ENCODE measurements at places on chromosomes 3 and 15. TPM values are rescaled to one million over a fixed set of nuclear protein-coding genes. Genes with fewer than 3 reads are reported as not detected.

ATP10A gene
- polyA plus RNA-seq: not detected

IREB2 gene
- 12.2 TPM for polyA plus RNA-seq

ANKRD63 gene
- polyA plus RNA-seq: not detected

RLBP1 gene
- polyA plus RNA-seq: 0.23 TPM

C2CD4B gene
- not detected for polyA plus RNA-seq

TGM5 gene
- not detected for polyA plus RNA-seq

PIGZ gene
- 1.0 TPM for polyA plus RNA-seq

CGNL1 gene
- 0.02 TPM for polyA plus RNA-seq

SLC6A1 gene
- polyA plus RNA-seq: not detected

C3orf20 gene
- not detected for polyA plus RNA-seq

KCNMB3 gene
- 0.67 TPM for polyA plus RNA-seq

C3orf33 gene
- 1.3 TPM for polyA plus RNA-seq

- DNase-seq: peak; percentile 83
These were observed 10.9 kb downstream of the SEMA7A start for GRCh38 chr15:74422652-74423430.

DNA sequence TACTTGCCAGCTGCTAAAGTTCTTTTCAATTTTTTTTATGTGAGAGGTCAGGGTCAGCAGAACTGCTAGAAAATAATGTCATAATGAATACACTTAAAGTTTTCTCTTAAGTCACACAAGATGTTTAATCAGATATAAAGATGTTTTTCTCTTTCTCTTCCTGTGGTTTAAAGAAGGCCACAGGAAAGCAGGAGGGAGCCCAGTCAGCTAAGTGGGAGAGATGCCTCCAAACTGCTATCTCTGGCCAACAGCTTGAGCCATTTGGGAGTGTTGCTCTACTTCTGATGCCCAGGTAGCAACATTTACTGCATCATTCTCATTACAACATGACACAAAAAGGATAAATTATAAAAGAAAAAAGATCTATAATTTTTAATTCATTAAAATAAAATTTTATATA, 45.7 kb upstream of the NLGN1 start:
- DNase-seq: no peak

- DNase-seq: no peak
These were observed 279.3 kb upstream of the RASGRP1 start for GRCh38 chr15:38843736-38844590.

- no peak for DNase-seq
These were observed 15.1 kb upstream of the TIPARP start for GRCh38 chr3:156659260-156659659.

DNA sequence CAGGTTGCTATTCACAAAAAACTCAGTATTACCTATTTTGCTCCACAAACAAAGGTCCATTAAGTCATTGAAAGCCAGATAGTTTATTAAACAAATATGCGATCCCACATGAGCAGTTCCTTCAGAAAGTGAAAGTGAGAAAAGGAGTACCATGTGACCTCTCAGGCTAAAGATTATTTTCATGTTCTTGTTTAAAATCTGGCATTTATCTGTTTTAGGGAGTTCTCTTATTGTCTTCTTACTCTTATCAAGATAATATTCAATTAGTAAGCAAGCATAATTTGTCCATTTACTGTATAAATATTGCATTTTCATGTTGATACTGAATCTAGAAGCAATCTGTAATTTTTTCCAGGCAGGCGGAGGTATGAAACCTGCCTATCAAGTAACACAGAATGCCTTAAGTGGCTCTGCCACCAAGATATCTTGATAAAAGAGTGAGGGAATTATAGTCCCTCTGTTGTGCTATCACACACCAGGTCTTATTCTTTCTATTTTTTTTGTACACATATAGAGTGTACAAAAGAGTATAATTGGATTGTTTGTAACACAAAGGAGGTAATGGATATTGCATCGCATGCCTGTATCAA, 20.1 kb upstream of the PLSCR5 start:
- DNase-seq: no peak

GRCh38 chr15:92322566-92323355, 70.9 kb upstream of the ST8SIA2 start:
- no peak for DNase-seq

- DNase-seq: no peak
These were observed 6.4 kb downstream of the PLEKHO2 start for GRCh38 chr15:64847876-64848716.

DNA sequence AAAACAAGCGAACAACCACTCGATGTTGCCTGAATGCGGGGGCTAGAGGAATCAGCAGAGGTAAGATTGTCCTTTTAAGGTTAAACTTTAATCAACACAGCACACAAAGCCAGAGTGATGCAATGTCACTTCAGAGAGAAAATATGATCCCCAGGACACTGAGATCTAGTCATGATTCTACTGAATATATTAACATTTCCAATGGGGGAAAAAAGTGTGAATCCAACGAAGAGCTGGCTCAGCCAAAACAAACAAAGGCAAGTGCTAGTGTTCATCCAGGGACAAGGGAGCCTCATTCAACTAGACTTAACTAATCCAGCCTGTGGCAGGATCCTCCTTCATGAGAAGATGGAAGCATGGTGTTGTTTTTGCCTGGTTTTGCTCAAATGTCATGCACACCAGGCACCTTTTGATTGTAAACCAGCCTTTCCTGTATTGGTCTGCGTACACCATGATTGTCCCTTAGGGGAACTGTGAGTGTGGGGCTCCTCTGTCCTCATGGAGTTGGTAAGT, 35.8 kb downstream of the SCG5 start:
- DNase-seq: no peak

GRCh38 chr15:70917955-70918354, 25.3 kb downstream of the LRRC49 start:
- DNase-seq: no peak

GRCh38 chr3:53834429-53835095, 11.7 kb downstream of the CHDH start:
- no peak for DNase-seq

DNA sequence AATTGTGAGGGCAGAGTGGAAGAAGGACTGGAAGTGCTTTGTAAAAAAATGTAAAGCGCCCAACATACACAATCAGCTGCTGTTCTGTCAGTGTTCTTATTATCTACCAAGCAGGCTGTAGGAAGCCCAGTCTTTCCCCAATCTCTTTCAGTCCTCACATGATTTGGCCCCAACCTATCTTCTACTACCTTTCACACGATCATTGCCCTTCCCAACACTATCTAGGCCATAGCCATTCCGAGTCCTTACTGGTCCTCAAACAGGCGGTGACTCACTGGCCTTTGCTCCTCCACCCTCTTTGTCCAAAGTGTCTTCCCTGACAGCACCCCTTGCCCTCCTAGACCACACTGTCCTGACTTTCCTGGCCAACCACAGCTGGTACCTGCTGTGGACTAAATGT, 861 bp upstream of the RFT1 start:
- no peak for DNase-seq

DNA sequence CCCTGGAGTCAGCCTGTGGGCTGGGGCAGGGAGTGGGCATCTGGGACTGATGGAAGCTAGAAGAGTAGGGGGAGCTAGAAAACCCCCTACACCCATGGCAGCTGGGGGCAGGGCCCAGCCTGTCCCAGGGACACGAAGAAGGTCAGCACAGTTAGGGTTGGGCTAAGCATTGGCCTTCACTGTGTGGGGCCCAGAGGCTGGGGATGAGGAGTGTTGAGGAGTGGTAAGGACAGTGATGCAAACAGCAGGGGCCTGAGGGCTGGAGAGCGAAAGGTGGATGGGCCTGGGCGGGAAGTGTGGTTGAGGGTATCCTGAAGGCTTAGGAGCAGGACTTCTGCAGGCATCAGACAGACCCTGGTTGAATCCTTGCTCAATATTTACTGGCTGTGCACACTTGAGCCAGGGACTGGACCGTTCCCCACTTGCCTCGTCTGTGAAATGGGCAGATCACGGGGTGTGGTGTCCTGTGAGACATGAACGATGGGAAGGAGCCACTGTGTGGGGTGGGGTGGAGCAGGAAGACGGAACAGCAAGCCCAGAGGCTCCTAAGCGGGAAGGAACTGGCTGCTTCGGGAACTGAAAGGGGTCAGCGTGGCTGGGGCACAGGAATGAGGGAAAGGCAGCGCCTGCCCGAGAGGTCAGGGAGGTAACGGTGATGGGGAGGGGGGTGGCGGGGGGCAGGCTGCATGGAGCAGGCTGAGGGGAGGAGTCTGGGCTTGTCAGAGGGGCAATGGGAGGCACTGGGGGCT, 7.3 kb downstream of the PRKCD start:
- no peak for DNase-seq

DNA sequence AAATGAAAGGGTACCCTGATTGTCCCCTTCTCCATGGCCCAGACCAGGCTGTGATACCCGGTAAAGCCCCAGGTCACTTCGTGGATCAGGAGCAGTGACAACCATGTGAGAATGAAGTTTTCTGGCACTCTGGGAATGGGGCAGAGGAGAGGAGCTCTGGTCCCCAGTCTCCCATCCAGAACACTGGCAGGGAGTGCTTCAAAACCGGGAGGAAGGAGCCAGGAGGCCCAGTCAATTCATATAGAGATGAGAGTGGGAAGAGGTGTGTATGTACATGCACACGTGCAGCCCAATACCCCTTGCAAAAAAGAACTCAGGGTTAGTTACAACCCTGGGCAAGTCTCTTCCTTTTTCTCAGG, 101.4 kb upstream of the TLE3 start:
- no peak for DNase-seq

GRCh38 chr3:188476935-188477334, 323.0 kb downstream of the LPP start:
- no peak for DNase-seq

DNA sequence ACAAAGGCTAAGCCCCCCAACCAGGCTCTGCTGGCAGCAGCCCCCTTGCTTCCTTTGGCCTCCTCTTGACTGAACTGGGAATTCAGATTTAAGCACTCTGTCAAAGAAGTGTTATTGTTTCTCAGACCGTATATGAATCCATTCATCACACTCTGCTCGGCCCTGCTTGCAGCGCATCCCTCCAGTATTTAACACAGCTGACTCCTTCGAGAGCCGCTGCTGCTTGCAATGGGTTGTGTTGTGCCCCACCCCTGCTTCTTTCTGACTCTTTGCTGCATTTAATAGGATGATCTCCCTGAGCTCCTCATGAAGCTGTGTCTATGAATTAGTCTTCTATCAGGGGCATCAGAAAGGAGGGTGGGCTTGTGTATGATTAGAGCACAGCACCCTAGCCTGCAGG, 31.2 kb downstream of the C3orf20 start:
- DNase-seq: no peak

- peak; percentile 83 for DNase-seq
These were observed 67.8 kb downstream of the FMN1 start for GRCh38 chr15:33126559-33127290.

DNA sequence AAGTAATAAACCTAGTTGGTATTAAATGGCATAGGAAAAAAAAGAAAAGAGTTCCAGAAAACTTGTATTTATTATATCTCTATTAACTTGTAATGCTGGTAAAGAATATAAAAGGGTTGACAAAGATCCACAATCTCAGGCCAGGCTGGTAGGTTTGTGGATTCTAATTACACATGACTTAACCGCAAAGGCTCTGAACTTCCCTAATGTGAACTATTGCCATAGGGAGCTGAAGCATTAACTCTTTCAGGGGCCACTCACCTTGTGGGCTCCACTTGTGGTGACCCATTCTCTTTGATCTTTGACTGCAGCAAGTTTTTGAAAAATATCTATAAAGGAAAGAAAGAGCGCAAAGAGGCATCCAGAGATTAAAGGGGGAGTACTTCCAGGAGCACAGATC, 58.5 kb downstream of the NEK10 start:
- DNase-seq: no peak

GRCh38 chr3:143147707-143148106, 28.1 kb downstream of the CHST2 start:
- DNase-seq: no peak

DNA sequence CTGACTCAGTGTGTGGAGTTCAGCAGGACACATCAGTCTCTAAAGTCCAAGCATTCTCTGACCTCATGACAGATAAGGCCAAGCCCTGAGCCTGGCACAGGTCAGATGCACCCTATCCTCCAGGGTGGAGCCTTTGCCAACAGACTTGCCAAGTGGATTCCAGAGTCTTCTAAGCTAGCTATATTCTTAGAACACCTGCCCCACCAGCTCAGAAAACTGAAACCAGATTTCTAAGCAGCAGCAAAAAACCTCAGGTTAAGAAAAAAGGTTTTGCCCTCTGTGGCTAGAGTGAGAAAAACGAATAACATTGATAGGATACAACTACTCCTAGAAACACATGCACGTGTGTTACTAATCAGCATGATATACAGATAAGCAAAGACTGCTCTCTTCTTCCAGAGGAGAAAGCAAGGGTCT, 11.6 kb downstream of the RMDN3 start:
- no peak for DNase-seq

GRCh38 chr3:70748593-70748992, 436.2 kb upstream of the MDFIC2 start:
- no peak for DNase-seq

DNA sequence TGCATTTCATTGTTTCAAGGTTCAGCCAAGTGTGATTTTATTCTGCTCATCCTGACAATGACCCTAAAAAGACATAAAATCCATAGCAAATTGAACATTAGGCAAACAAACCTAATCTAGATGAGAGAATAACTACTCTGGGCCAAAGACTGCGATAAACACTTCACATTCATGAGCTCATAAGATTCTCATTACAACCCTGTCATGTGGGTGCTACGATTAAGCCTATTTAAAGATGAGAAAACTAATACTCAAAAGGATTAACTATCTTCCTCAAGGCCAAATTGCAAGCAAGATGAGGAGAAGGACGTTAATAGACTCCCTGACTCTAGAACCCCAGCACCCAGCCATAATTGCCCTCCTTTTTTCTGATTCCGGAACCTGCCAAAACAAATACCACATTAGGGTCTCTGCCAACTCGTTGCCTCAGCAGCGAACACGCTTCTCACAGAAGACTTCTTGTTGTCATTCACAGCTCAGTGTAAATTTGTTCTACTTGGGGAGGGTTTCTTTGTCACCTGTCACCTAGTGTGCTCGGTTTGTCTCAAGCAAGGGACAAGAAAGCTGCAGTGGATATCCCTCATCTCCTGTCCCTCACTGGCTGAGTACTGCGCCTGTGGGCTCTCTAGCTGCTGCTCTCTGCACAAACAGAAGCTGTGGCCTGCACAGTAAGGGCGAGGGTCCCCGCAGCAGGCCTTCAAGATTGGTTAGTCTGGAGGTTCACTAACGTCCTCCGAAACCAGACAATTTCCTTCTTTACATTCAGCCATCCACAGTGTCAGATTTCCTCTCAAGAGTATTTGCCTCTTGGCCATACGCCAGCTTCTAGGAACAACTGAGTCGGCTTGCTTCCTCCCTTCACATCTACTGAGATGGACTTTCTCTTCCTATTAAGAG, 200.0 kb upstream of the UBE2E2 start:
- no peak for DNase-seq

GRCh38 chr15:67731112-67731721, 94.1 kb upstream of the SKOR1 start:
- peak; percentile 64 for DNase-seq

GRCh38 chr3:3599016-3599415, 200.2 kb upstream of the LRRN1 start:
- no peak for DNase-seq

GRCh38 chr3:51673181-51673801, 2.2 kb downstream of the TEX264 start:
- no peak for DNase-seq

- DNase-seq: no peak
These were observed 5.8 kb downstream of the ATP13A5 start for GRCh38 chr3:193372783-193373182.

Measured in mammary epithelial cell (primary cell).